ENCODE measurements at places on chromosomes 4 and X.
A peak's percentile ranks its signal among the peaks of the same experiment; 100 is the strongest.

- DNase-seq, result no peak
Observed at GRCh38 chr4:4396628-4397440, 9.9 kb downstream of the NSG1 start.

- DNase-seq, result peak; percentile 76
Observed at GRCh38 chr4:118981839-118982381, 93.3 kb downstream of the SYNPO2 start.

DNA sequence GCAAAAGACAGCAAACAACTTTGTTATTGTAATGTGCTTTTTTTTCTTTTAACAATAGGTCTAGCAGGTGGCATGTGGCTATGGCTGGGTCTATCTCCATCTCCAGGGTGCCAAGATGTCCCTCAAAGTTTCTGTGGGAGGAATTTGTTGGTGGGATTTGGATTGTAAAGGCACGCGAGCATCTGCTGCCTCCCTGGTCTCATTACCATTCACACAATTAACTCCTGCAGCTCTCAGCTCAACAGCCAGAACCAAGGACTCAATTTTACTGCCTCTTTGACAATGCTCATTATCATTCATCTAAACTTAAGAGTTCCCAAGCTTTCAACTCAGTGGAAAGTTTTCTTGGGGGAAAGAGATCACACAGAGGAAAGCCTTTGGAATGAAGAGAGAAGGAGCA, 10.9 kb upstream of the PCDH18 start:
- no peak for DNase-seq

DNA sequence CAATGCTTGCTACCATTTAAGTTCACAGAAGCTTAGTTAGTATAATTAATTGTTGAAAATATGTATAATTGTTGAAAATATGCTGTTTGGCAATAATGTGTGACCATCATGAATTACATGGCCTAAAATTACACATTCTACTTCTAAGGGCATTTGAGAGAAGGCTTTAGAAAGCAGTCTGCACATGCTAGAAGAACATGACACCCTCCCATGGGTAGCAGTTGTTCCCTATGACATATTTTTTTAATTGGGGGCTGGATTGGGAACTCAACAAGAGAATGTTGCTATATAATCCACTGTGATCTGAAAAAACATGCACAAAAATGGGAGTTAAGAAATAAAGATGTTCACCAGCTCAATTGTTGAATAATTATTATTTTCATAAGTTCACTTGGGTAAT, 331.4 kb downstream of the ARHGAP24 start:
- DNase-seq, result no peak

DNA sequence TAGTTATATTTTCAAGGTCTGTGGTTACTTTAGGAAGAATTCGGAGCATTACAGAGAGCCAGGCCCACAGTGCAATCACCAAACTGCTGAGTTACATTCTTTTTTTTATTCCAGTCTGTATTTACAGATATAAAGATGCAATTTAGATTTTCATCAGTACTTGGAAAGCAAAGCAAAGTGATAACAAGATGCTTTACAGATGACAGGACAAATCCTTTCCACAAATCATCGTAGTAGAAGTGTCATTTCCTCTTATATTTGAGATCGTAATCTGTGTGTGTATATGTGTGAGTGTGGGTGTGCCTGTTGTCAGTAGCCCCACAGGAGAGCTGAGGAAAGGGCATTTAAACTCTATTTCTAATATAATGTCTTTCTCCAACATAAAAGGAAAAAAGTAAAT, 1893.7 kb downstream of the STIM2 start:
- no peak for DNase-seq

GRCh38 chr4:81951891-81952455, 421.8 kb downstream of the HNRNPD start:
- DNase-seq, result no peak

DNA sequence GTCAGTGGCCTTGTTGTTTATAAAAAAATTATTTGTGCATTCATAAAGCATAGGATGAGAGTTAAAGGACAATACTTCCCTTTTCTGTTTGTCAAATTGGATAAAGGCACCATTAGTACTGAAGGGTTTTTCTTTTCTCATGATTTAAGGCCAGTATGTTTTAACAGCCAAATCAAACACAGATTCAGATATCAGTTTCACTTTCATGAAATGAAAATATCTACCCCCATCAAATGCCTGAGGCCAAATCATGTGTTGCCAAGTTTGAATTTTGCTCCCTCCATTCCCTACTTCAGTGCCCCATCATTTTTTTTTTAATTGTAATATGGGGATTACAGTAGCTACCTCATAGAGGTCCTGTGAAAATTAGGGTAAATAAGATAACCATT, 745.9 kb downstream of the RPA4 start:
- peak; percentile 12 for DNase-seq

- no peak for DNase-seq
Observed at GRCh38 chrX:154719132-154719675, 31.7 kb downstream of the GAB3 start.

GRCh38 chr4:111074523-111075114, 451.7 kb upstream of the PITX2 start:
- DNase-seq, result no peak

DNA sequence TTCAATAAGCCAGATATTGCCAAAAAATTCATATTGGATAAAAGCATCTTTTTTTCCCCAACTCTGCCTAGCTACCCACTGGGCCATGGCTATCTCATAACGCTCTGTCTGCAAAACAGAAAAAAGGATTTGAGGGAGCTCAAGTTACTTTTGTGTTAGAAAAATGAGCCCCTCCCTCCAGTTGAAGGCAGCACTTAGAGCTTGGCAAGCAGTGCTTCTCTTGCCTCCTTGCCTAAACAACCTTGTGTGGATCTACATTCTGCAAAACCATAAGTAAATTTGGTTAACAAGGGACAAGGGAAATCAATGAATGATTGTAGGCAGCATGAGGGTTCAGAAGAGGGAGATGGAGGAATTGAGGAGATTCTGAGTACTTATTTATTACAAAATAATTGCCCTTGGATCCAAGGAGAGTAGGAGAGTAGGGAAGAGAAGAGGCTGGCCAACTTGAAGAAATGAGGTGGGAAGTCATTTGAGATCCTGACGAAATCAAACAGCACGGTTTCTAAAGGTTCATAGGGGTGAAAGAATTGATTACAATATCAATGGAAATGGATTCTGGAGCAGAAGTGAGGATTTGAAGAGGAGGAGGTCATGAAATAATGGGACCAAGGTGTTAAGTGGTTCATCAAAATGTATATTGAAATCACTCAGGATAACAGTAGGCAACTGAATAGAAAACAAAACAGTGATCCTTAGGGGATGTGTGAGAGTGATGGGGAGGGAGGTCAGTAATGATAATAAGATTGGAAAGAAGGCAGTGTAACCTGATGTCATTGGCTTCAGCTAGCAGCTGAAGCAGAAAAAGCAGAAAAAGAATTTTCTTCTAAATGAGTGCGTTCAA, 434.8 kb upstream of the IGFBP7 start:
- DNase-seq, result no peak

- no peak for DNase-seq
Observed at GRCh38 chr4:159052315-159052714, 50.6 kb upstream of the RAPGEF2 start.

- DNase-seq, result no peak
Observed at GRCh38 chrX:72045552-72046277, 86.0 kb downstream of the RTL5 start.

- DNase-seq, result no peak
Observed at GRCh38 chrX:41184312-41184711, 99.1 kb downstream of the USP9X start.

DNA sequence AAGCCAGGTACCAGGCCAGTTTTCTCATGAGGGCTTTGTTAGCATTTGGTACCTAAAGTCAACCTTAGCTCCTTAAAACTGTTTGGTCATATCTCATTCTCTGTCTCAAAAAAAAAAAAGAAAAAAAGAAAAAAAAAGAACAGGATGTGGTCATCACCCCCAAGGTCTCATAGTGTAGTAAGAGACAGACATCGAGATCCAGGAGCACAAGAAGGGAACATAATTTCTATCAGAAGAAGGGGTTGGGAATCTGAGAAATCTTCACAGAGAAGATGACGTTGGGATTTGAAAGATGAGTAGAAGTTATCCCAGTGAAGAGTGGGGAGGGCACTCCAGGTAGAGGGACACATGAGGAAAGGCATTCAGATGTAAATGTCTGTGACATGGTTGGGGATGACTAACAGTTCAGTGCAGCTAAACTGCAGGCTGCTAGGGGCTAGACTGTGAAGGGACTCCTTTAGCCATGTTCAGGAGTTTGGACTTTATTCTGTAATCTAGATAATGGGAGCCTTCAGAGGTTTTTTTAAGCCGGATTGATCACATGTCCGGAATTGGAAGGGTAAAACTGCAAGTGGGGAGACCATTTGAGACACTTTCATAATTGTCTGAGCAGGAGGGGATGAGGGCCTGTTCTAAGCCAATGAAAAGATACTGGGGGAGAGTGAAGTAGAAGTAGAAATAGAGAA, 26.9 kb upstream of the GJB1 start:
- no peak for DNase-seq

DNA sequence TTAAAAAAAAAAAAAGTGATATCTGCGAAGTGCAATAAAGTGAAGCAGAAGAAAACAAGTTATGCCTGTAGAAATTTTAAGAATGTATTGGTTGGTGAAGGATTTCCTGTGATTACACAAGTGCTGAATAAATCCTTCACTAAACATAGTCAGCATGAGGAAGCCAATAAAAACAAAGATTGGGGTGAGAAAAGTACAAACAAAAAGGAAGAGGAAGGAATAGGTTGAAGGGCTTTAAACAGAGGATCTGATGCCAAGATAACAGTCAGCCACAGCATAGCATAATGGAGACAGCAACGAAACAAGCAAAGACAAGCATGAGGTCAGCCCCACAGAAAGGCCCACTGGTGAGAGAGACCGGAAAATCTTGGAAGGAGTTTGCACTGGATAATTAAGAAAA, 372.2 kb downstream of the ADAM29 start:
- no peak for DNase-seq

GRCh38 chrX:150984169-150984824, 1.2 kb downstream of the HMGB3 start:
- DNase-seq, result no peak

DNA sequence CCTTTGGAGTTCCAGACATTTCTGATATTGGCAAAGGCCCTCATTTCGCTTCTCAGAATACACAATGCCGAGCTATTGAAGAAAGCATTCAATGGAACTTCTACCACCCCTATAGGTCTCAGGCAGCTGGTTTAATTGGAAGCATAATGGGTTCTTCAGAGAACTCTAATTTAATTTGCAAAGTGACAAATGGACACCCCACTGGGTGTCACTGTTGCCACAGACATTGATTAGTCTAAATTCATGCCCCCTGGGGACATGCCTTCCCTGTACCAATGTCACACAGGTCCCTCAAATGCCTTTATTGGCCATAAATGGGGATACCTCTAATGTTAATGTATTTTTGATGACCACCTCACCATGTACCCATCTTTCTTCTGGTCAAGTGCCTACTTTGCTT, 22.9 kb upstream of the TMEM255A start:
- DNase-seq, result no peak

DNA sequence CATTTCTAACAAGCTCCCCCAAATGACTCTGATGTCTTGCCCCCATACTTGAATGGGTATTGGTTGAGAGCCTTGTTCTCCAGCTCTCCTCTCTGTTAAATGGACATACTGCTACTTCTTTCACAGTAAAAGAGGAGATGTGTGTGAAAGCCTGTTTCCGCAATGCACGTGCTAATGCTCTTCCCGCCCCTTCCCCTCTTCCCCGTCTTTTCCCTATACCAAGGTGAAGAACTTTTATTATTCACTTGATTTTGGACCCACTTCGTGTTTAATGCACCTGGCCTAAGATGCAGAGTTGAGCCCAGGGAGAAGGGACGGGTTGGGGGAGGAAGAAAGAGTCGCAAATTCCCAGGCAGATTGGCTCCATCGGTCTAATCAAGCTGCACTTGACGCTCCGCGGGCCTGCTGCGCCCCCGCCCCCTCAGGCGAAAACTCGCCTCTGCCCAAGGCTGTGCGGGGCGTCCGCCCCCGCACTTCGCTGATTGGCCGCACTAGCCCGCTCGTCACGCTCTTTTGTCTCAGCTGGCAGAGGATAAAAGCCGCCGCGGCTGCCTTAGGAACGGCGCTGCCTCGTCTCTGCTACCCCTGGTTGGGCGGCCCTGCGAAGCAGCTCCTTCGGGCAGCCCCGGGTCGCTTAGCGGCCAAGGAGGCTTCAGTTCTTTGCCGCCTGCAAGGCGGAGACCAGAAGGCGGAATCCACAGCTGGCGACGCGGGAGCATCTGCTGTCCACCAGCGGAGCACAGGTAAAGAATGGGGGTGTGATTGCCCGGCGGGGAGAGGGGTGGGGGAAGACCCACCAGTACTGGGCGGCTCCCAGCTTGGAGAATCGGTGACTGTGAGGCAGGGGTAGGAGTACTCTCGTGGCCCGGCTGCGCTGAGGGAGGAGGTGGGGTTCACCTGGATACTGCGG, at the start of gene ZCCHC12:
TSS of gene ZCCHC12 (plus strand) at position 562 of the 910 bp plus-strand sequence. CDS start 1,421 bp downstream, outside the sequence.
- DNase-seq, result peak; percentile 11

- DNase-seq, result peak; percentile 23
Observed at GRCh38 chrX:93673869-93674271, at the start of gene FAM133A. Gene FAM133A, plus strand, starts transcription at chrX:93674206. Its CDS starts 35,214 bp downstream, at chrX:93709420.

GRCh38 chr4:167282171-167282864, 48.0 kb upstream of the SPOCK3 start:
- no peak for DNase-seq

- no peak for DNase-seq
Observed at GRCh38 chrX:17602245-17602644, 135.0 kb upstream of the SCML1 start.

GRCh38 chr4:40621592-40622512, 7.8 kb downstream of the RBM47 start:
- DNase-seq, result no peak

- no peak for DNase-seq
Observed at GRCh38 chr4:38322714-38323113, 341.3 kb upstream of the KLF3 start.

DNA sequence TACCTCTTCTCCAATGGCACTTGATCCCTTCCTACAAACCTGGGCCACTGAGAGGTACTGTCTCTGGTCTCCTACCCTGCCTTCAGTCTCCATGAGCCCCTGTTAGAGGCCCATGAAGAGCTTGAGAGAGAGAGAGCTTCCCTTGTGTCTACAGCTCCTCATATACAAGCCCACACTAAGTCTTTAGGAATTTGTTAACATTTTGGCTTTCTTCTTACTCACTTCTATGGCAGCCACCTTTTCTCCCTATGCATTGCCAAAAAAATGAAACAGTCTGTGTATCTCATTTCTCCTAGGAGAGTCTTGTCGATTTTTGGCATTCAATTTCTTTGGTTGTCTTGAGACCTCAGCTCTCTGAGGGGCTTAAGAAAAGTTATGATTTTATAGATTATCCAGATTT, 90.9 kb upstream of the LNX1 start:
- no peak for DNase-seq

GRCh38 chr4:19844446-19844845, 407.3 kb upstream of the SLIT2 start:
- DNase-seq, result no peak
